ENCODE measurements at places on chromosomes 13 and 19.

DNA sequence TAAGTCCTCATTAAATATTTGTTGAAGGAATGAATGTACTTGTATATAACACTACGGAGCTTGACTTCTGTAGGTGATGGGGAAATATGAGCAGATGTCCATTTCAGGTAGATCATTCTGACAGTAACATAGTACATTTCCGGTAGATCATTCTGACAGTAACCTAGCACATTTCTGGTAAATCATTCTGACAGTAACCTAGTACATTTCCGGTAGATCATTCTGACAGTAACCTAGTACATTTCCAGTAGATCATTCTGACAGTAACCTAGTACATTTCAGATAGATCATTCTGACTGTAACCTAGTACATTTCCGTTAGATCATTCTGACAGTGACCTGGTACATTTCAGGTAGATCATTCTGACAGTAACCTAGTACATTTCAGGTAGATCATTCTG is 2.5 kb downstream of the PHF11 start:
- DNase-seq, result no peak

- no peak for DNase-seq
Measured at GRCh38 chr13:103036268-103036667, 29.9 kb downstream of the SLC10A2 start.

GRCh38 chr13:94168783-94169453 is 310.6 kb downstream of the DCT start:
- no peak for DNase-seq

GRCh38 chr19:44927746-44928145 is 13.3 kb downstream of the APOC1 start:
- no peak for DNase-seq

- no peak for DNase-seq
Measured at GRCh38 chr13:94233401-94233800, 246.1 kb downstream of the DCT start.

- DNase-seq, result no peak
Measured at GRCh38 chr13:72537395-72537780, 190.0 kb downstream of the MZT1 start.

- no peak for DNase-seq
Measured at GRCh38 chr19:9724157-9724556, 44.4 kb downstream of the ZNF846 start.

Measured in NCI-H1105 treated with DMSO at 0.1 percent for 48 hours (cell line).